SHP77 (cell line): ENCODE measurements at places on chromosomes 13 and 19.

DNA sequence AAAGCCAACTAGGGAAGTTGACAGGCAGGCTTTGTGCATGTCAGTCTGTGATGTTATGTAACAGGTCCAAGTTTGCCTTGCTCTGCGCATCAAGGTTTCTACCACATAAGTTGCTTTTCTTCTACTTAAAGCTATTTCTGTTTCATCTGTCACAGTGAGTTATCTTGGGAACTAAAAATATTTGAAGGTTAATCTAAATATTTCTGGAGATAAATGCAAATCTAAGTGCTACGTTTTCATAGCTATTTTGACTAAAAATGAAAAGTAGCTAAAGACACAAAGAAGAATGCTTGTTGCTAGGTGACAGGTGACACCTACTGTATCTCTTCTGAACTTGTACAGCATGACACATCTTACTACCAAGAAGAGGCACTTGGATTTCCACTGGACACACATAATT lies 135.6 kb downstream of the KLF12 start:
- no peak for DNase-seq

- DNase-seq = no peak
Measured at GRCh38 chr13:28356561-28357021, 138.3 kb downstream of the FLT1 start.

- DNase-seq = no peak
Measured at GRCh38 chr13:48749144-48749543, 95.4 kb downstream of the CYSLTR2 start.

- DNase-seq = no peak
Measured at GRCh38 chr19:3733549-3734309, 25.5 kb downstream of the TJP3 start.

- no peak for DNase-seq
Measured at GRCh38 chr19:13079542-13079986, 23.1 kb downstream of the LYL1 start.

DNA sequence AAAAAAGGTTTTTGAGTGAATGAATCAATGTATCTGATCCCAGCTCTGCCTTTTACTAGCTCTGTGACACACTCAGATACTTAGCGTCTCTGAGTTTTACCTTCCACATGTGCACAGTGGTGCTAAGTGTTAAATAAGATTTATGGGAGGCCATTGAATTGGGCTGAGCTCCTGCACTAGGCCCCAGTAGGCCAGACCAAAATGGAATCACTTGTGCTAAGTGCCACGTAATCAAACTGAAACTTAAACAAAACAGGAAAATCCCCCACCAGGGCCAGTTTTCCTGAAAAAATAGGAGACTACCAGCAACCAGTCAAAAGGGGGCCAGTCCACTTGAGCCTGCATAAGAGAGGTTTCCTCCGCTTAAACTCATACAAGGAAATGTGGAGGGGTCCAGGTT lies 40.9 kb downstream of the GJA3 start:
- no peak for DNase-seq

GRCh38 chr13:42880056-42880605 lies 98.7 kb downstream of the FAM216B start:
- DNase-seq = no peak

GRCh38 chr13:82062772-82063171 lies 1721.8 kb upstream of the SPRY2 start:
- no peak for DNase-seq

DNA sequence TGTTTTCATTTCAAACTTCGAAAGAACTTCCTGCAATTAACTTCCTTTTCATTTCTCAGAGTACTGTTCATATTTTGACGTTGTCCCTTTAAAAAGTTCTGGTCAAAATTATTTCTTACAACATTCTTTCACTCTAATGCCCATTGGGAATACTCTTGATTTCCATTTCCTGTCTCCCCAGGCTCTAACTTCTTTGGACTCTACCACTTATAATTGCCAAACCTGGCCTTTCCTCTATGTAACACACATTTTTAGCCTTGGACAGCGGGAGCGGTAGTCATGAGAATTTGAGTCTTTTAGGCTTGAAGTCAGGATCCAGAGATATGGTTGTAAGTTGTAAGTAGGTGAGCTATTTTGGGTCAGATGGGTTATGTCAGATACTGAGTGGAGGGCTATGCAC lies 163.5 kb upstream of the SPRY2 start:
- DNase-seq = no peak

- DNase-seq = no peak
Measured at GRCh38 chr13:42218576-42218975, 53.4 kb upstream of the AKAP11 start.

DNA sequence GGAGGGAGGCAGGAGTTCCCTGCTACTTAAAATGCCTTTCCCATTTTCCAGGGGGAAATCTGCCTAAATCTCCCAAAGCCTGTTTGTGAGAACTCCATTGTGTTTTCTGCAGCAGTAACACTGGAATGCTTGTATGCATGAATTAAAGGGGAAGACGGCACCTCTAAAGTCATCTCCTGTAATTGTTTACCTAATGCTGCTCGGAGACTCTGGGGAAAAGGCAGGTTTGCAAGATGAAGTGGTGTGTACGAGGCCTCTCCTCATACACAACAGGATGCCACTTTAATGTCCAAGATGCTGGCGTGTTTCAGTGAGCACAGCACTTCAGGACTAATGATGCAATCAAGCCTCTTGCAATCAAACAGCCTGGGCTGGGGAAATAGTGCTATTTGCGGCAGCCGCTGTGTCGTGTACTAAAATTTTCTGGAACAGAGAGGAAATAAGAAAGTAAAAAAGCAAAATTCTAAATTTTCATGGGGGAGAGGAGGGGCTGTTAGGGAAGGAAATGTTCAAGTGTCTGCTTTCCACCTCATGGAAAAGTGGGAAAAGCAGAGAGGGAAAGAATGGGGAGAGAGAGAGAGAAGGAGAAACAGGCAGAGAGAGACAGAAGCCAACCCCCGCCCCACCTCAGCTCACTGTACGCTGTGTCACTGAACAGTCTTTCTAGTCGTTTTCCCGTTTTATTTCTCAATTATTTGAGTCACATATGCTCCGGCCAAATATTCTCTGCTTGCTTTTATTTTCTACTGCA lies 32.9 kb downstream of the TSHZ3 start:
- no peak for DNase-seq

DNA sequence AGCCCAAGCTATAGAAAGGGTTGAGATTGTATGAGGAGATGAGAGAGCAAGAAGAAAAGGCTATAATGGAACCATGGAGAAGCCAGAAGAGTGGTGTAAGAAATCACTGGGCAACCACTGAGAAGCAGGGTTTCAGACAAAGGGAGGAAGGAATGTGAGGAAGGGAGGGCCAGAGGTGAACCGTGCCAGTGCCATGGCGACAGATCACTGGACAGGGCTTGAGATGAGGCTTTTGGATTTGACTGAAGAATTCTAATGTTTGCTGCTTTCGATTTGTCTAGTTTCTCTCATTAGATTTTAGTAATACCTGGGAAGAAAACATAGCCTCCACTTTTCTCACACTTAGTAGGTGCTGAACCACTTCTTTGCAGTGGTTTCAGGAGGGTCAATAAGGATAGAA lies 6.3 kb upstream of the GPR183 start:
- no peak for DNase-seq

GRCh38 chr13:20939662-20940061 lies 37.1 kb upstream of the XPO4 start:
- DNase-seq = no peak

DNA sequence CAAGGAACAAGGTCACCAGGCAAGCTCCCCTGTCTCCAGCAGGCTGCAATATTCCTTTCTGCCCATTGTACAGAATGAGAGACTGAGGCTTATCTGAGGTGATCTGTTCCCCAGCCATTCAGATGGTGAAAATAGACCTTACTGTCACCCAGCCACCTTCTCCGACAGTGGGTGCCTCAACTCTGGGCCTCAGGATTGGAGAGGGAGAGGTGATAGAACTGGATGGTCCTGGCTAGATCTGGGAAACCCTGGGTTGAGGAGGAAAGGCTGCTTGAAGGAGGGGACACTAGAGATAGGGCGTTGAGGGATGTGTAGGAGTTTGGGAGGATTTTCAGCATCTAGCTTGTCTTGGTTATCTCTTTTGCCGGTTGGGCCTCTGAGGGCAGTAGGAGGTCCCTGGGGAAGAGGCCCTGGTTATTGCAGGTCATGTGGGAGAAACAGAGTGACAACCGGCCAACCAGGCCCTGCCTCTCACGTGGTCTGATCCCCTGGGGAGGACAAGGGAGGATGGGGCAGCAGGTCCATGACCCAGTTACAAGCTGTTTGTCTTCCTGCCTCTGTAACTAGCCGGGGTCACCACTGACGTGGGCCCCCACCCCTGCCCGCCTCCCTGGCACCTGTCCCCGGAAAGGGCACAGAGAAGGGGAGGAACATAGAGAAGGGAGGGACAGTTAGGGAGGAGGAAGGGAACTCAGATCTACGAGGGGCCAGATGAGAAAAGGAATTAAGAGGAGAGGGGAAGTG lies 8.2 kb downstream of the NFIC start:
- DNase-seq = no peak

DNA sequence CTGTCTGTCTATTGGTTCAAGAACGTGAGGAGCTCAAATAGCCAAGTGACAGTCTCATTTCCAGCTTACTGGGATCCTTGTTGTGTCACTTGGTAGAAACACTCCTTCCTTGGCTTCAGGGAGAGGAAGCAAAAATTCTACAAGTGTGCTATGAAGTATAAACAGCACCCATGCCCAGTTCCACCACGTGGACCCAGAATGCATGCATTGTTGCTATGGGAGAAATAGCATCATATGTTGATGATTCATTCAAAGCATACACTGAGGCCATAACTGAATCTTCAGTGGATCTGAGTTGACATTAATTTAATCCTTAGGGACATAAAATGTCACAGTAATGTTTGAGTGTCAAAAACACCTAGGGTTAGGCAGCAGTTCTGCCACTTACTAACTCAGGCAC lies 199.0 kb upstream of the RXFP2 start:
- DNase-seq = no peak

DNA sequence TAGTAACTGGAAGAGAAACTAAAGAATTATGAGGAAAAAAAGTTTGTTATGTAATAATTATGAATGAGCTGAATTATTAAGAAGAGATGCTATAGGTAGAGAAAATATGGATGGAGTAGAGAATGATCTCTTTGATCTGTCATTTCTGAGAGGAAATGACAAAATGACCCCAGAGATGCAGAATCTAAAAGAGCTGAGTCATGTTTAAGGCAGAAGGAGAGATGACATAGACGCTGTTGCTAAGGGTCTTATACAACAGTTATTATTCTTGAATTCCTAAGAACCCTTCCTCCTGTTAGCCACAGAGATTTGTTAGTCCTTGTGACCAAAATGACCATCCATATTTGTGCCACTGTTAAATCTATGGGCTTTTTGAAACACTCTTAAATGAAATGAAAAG lies 58.3 kb upstream of the FREM2 start:
- DNase-seq = no peak

GRCh38 chr13:44402899-44403445 lies 29.3 kb downstream of the SERP2 start:
- no peak for DNase-seq

GRCh38 chr13:43127827-43128226 lies 104.4 kb downstream of the DNAJC15 start:
- DNase-seq = no peak

DNA sequence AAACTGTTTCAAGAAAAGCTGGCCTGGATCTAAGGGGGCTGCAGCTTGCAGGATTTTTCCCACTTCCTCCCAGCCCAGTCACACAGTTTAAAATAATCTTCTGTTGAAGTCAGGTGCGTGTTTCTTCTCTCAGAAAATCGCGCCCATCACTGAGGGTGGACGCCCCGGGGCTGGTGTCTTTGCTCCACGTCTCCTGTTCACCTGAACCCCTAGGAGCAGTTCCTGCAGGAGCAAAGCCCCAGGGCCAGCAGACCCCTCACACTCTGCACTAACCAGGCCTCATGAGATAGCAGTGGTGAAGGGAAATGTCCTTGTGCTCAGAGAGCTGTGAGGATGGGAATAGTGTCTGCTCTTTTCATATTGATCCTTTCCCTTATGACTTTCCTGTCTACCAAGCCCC lies 920 bp upstream of the SIGLEC7 start:
- DNase-seq = no peak

DNA sequence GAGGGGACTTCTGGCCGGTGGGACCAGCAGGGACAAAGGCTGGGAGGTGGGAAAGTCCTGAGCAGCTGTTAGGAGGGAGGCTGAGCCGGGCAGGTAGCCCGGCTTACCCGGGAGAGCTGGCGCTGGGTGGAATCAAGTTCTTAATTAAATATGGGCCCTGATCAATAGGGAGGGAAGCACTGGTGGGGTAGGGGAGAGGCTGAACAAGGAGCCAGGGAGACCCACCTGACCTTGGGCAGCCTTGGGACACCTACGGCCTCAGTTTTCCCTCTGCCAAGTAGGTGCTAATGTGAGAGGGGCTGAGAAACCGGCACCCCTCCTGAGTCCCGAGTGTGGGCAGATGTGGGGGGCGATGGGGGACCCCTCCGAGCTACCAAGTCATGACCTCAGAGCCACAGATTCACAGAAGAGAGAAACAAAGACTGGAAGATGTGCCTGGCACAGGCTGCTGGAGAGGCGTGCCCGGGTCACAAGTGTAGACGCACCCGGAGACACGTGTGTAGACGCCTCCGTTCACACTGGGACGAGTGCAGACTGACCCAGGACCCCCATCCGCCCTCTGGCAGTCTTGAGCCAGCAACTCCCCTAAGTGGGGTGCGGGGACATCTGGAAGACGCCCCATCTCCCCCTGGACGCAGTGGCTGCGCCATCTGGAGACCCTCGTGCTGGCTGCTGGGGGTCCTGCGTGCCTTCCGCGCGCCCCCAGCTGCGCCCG lies 8.4 kb downstream of the ONECUT3 start:
- DNase-seq = no peak

GRCh38 chr19:5478241-5478924 lies 23.2 kb downstream of the ZNRF4 start:
- no peak for DNase-seq

GRCh38 chr13:112453874-112454647 lies 77.9 kb downstream of the SPACA7 start:
- no peak for DNase-seq

DNA sequence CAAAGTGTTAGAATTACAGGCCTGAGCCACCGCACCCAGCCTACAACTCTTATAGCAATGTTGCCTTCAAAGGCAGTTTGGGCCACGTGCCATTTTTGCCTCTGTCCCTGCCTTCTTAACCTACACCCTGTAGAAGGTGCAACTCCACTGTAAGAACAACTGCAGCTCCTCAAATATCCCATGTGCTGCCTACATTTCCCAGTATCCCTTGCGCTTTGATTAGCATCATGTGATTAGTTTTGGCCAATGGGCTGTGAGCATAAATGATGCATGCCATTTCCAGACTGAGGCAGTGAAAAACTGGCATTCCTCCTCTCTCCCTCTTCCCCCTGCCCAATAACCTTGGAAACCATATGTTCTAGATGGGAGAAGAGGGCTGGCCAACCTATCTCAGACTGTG lies 75.2 kb upstream of the MRI1 start:
- peak; percentile 49 for DNase-seq

GRCh38 chr19:11382898-11383705 lies 1.0 kb downstream of the EPOR start:
- DNase-seq = peak; percentile 29

- DNase-seq = no peak
Measured at GRCh38 chr19:46521241-46521868, 25.7 kb upstream of the PNMA8B start.
